CD4-positive, CD25-positive, alpha-beta regulatory T cell (primary cell): ENCODE measurements at places on chromosomes 1 and 21.

- DNase-seq = no peak
Measured at GRCh38 chr1:208343226-208343625, 99.0 kb upstream of the PLXNA2 start.

DNA sequence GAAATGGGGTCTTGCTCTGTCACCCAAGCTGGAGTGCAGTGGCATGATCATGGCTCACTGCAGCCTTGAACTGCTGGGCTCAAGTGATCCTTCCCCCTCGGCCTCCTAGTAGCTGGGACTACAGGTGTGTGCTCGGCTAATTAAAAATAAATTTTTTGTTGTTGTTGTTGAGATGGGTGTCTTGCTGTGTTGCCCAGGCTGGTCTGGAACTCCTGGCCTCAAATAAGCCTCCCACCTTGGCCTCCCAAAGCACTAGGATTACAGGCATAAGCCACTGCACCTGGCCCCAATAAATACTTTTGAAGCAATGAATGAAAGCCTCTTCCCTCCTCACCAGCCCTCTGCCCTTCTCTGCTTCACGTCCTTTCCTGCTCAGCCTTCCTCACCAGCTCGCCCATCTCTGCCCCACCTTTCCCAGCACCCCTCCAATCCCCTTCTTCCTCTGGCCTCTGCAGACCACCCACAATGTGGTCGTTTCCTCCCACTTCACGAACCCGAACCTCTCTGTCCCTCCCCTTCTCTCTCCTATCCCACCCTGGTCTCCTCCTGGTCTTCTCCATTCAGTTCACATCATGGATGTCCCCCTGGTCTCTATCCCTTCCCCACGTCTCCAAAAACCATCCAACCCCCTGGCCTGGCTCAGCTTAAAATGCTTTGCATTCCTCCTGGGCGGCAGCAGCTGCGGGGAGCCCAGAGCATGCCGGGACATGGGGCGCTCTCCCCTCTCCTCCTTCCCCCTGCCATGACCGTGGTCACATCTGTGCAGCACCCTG, 38.4 kb downstream of the RAP1GAP start:
- no peak for DNase-seq

DNA sequence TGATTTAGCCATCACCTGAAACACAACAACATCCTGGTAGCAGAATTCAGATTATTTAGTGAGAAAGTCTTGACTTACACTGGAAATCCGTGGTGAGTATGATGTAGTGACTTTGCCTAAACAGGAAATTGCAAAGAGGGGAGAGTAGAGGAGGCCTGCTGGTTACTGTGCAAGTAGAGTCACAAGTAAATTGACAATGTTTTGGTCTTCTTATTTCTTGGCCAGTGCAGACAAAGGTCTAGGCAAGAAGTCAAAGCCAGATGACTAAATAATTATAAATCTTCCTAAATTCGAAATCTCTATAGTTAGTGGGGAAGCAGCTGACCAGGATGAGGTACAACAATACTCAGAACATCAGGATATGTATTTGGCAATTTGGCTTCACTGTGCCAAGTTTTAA, 159.5 kb upstream of the KCTD3 start:
- no peak for DNase-seq

DNA sequence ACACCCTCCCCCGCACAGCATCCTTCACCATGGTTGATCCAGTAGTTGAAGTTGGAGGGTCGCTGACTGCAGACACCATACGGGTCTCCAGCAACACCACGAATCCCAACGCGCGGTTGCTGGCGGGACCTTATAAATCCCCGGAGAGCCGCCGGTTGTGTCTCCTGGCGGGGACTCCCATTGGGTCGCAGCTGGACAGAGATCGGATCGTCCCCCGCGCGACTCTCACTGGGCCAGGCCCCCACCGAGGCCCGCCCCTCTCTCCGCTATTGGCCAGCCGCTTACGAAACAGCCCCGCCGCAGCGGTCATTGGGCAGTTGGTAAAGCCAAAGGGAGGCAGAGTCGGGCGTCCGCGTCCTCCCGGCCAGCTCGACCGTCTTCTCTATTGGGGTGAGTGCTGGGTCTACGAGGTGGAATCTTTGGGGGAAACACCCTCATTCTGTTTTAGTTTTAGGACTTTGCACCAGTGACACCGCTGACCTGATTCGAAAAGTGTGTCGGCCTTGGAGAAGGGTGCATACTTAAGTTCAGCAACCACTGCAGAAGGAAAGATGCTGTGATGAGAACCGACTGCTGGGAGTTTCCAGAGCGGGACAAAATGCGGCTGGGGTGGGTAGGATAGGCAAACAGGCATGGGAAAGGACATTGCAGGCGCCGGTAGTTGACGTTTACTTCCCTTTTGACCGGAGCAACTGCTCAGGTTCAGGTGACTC, 27.4 kb downstream of the RABIF start:
- peak; percentile 43 for DNase-seq

DNA sequence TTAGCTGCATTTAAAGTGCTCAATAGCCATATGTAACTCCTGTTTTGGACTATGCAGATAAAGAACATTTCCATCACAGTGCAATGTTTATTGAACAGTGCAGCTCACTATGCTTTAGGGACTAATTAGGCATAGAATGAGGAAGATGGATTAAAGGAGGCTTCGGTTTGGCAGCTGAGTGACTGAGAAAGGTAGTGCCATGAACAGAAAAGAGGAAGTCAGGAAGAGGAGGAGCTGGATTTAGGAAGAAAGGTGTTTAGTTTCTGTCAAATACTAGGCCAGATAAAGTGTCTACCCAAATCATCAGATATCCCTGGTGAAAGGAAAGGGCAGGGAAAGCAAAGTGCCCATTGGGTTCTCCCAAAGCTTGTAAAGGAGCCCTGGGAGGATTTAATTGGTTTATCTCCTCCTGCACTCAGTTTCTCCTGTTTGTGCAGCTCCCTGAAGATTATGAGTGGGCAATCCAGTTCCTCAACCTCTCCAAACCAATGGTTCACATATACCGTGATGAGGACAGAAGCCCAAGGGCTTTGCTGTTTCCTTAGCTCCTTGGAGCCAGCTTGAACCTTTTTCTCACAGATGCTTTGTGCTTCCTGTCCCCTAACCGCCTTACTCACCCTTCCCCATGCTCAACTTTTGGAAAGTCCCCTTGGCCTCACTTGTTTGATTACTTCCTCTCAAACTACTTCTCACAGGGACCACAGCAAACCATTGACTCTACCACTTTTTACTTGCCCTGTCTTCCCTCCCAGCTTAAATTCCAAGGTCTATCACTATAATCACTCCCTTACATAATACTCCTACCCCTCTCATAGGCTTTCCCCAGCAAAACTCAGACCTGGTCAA, 3.5 kb upstream of the RAP1A start:
- peak; percentile 33 for DNase-seq

GRCh38 chr1:3842912-3843311, 14.1 kb downstream of the CEP104 start:
- no peak for DNase-seq

DNA sequence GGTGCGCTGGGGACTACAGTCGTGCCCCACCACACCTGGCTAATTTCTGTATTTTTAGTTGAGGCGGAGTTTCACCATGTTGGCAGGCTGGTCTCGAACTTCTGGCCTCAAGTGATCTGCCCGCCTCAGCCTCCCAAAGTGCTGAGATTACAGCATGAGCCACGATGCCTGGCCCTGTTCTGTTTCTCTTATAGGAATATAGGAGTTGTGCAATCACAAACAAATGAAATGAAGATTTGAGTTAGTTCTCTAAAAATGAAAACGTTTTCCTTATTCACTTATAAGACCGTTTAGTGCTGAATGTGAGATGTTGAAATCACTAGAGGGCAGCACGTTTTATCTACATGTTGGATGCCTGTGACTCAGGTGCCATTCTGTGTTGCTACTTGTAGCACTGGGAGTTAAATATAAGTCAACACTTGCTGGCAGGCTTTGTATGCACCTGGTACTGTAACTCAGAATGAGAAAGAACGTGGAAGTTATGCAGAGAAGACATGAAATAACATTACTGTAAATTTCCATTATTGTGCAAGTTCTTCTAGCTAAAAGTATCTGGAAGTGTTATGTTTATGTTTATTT, 45.8 kb downstream of the MIGA1 start:
- DNase-seq = peak; percentile 58

DNA sequence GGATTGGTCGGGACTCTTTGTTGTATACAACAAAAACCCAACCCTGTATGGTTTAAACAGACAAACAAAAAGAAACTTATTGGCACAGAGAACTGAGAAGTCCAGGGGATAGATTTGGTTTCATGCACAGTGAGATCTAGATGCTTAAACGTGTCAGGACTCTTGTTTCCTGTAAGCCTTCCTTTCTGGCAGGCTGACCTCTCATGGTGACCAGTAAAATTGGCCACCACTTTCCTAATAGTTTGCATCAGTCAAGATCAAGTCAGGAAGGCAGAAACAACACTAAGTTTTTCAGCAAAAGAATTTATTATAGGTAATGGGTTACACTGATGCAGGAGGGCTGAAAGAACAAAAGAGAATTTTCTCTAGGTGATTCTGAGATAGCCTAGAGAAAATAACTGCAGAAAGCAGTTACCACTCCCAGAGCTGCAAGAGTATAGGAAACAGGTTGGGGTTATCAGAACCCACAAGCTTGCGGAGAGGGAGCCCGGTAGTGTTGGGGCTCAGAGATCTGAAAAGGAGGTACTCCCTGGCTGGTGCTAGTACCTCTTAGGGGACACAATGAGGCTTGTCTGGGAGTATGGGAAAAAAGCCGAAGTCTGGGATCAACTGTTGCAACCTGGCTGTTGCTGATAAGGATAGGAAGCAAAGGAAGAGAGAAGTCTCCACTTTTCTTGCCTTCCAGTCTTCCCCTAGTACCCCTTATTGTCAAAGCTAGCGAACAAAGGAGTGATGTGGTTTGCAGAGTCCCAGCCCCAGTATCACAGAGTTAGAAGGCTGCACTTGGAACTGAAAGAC, 21.4 kb downstream of the CITED4 start:
- no peak for DNase-seq

GRCh38 chr1:23167353-23168078, 1.1 kb downstream of the LUZP1 start:
- peak; percentile 35 for DNase-seq

DNA sequence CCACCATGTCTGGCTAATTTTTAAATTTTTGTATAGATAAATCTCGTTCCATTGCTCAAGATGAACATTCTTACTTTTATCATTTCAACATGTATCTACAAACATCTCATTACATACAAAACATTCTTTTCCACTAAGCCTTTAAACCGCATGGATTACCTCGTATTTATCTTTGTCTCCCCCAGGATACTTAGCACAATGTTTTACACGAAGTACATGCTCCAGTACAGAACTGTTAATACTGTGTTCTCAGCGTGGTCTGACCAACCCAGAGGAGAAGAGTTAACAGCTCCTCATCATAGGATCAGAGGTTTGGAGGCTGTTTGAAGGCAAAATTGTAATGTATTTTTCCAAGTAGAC, 7.4 kb downstream of the PIK3C2B start:
- no peak for DNase-seq

- no peak for DNase-seq
Measured at GRCh38 chr1:157363660-157364140, 188.6 kb downstream of the FCRL5 start.

- DNase-seq = no peak
Measured at GRCh38 chr1:115529216-115529897, 112.4 kb upstream of the VANGL1 start.

DNA sequence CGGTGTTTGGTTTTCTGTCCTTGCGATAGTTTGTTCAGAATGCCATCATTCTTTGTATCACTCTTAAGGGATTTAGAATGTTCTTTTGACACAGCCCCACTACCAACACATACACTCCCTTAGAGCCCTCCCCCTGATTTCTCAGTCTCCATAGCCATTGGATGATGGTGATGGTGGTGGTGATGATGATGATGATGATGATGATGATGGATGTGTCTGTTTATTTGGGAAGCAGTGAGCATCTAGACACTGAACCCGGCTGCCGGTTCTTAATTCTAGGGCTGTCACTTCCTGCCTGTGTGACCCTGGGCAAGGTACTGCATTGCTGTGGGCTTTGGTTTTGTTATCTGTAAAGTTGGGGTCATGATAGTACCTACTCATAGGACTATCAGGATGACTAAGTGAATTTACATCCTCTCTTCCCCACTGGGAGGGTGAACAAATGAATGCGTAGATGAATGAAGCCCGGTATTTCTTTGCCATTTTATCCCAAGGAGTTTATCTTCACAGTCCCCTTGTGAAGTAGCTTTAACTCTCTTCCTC, 100.7 kb downstream of the HUNK start:
- no peak for DNase-seq

DNA sequence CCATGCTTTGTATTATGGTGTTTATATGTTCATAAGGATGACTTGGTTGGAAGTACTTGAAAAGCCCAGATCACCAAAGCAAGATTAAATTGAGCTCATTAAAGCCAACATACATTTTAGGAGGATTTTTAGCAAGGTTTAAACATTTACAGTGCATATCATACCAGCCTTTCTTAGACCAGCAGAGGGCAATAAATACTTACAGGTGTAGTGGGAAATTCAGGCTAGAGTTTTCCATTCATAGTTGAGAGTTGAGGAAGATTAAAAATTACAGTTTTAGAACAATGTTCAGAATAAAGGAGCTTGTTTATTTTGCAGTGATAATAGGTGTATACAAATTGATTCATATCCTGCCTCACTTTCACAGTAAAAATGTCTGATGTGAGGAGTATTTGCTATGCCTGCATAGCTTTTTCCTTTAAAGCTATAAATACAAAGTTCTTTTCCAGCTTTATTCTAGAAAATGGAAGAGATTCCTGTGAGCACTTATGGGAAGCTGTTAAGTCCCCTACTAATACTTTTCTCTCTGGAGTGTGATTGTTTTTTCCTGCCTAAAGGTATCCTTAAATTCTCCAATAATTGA, 35.3 kb downstream of the DTL start:
- peak; percentile 54 for DNase-seq

DNA sequence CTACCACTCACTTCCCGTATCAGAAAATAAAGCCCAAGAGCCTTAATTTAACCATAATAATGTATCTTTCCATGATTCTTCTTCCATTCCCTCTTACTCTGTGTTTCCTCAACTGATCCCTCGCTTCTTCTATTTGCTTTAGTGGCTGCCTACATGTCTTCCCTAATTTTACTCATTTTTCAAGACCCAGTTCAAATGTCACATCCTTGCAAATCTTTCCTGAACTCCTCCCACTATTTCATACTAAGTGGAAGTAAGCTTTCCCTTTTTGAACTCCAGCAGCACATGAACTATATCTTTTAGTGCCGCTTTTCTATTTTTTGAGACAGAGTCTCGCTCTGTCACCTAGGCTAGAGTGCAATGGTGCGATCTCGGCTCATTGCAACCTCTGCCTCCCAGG, 3.8 kb upstream of the NFYC start:
- no peak for DNase-seq

GRCh38 chr21:21029164-21029563, 31.0 kb downstream of the NCAM2 start:
- no peak for DNase-seq
